ENCODE measurements at places on chromosomes 5 and 9. TPM values are rescaled to one million over a fixed set of nuclear protein-coding genes. Genes with fewer than 3 reads are reported as not detected.

The FXN gene
- total RNA-seq = 11.0 TPM

DNA sequence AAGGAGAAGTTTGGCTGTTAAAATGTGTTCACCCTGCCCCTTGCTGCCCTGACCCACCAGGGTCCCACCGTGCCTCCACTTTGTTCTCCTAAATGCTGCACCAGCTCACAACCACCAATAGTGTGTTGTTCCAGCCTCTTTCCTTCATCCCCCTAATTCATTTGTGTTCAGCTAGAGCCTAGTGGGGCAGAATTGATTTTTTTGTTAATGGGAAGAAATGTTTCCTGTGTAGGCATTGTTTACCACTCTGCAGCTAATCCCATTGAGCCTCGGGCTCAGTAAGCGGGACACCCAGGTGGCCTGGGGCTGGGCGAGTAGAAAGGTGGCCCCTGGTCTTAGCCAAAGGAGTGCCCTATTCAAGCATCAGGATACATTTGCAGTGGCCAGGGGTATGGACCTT is 127.6 kb downstream of the MVB12B start:
- no peak for DNase-seq

DNA sequence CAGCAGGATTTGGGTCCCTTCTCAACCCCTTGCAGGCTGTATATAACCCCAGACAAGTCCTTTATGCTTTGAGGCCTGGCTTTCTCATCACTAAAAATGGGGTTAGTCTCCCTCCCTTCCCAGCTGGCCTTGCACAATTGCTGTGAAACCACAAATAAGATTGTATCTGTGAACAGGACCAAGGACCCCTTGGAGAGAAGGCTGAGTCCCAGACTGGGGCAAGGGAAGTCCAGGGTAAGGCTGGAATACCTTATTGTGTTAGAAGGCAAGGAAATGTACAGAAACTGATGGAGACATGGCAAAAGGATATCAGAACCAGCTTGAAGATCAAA is 11.4 kb downstream of the MACROH2A1 start:
- DNase-seq = no peak

DNA sequence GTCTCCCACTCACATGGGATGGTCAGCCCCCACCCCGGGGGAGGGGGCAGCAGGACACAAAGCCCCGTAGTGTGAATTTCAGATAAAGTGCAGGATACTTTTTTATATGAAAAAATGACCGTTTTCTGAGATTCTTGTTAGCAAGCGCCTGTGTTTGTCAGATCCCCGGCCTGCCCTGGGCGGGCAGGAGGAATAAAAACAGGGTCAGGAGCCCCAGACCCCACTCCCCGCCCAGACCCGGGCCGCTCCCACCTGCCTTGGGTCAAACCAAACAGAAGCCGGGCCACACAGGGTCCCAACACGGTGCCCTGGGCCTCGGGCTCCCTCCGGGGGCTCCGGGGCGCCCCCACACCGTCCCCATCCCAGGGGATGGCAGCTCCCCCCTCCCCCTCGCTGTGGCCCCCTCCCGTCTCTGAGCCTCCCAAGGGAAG is 13.5 kb upstream of the NRARP start:
- no peak for DNase-seq

GRCh38 chr9:33820231-33820745 is 3.3 kb downstream of the UBE2R2 start:
- no peak for DNase-seq

GRCh38 chr9:69097923-69098593 is 62.5 kb downstream of the FXN start:
- DNase-seq = no peak

GRCh38 chr5:81136557-81136956 is 96.6 kb upstream of the CKMT2 start:
- no peak for DNase-seq

GRCh38 chr5:143105216-143105905 is 298.1 kb downstream of the NR3C1 start:
- no peak for DNase-seq

- peak; percentile 11 for DNase-seq
Measured at GRCh38 chr5:11497651-11498050, 406.6 kb downstream of the CTNND2 start.

- peak; percentile 37 for DNase-seq
Measured at GRCh38 chr9:18297056-18297841, 176.7 kb upstream of the ADAMTSL1 start.

The ST8SIA4 gene
- total RNA-seq = 0.63 TPM

DNA sequence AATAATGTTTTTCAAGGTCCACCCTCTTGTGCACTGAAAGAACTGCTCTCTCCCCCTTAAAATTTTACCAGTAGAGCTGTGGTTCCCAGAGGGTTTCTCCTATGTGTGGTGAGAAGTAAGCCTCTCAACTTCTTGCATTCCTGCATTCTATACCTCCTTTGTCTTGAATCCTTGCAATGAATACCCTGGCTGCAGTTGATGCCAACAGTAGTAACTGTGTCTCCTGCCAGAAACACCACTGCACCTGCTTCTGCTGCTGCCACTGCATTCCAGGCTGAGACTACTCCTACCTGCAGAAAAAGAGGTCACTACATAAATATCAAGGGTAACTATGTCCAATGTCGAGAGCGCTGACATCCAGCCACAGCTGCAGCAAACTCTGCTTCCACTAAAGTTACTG is 203.7 kb downstream of the TMEM167A start:
- no peak for DNase-seq

DNA sequence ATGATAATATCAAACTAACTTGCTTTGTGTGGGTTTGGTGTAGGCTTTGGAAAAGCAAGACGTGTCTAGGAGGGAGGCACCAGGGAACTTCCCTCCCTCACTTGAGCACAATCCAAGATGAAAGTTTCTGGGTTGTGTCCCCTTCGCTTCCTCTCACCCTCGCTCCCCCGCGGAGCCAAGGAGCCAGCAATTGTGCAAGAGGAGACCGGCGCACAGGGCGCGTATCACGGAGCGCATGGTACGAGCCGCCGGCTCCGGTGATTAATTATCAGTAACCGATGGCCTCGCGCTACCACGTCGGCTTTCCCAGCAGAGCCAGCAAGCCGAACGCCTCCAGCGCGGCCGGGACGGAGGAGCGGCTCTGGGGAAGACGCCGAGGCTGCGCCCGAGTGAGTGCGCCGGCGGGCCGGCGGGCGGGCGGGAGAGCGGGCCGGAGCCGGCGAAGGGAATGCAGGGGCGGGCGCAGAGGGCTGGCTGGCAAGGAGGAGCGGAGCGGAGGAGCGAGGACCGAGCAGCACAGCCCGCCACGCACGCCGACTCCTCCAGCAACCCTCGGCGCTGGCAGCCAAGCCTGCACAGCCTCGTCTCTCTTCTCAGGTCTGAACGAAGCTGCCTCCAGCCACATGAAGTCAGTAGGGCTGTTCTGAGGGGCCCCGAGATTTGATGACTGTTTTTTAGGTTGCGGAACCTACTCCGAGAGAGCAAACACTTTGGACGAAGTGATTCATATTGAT is 143.6 kb downstream of the BNC2 start:
- DNase-seq = peak; percentile 71

DNA sequence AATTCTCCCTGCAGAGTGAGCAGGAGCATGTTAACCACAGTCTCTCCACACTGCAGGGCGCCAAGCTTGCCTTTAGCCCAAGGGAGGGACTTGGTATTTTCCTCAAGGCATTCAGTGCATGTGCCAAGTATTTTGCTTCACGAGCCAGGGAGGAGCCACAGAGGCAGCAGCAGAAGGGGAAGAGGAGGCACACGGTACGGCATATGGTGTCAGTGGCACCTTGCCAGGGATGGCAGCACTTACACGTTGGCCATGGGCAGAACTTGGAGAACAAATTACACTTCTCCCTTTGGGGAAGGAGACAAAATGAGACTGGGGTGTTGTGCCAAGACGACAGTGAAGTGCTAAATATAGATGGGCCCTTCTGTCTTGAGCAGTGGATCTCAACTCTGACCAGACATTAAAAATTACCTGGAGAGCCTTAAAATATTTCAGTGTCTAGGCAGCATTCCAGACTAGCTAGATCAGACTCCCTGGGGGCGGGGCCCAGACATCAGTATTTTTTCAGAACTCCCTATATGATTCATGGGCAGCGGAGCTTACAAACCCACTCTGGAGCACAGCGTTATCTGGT is 155.8 kb downstream of the DRD1 start:
- peak; percentile 75 for DNase-seq

DNA sequence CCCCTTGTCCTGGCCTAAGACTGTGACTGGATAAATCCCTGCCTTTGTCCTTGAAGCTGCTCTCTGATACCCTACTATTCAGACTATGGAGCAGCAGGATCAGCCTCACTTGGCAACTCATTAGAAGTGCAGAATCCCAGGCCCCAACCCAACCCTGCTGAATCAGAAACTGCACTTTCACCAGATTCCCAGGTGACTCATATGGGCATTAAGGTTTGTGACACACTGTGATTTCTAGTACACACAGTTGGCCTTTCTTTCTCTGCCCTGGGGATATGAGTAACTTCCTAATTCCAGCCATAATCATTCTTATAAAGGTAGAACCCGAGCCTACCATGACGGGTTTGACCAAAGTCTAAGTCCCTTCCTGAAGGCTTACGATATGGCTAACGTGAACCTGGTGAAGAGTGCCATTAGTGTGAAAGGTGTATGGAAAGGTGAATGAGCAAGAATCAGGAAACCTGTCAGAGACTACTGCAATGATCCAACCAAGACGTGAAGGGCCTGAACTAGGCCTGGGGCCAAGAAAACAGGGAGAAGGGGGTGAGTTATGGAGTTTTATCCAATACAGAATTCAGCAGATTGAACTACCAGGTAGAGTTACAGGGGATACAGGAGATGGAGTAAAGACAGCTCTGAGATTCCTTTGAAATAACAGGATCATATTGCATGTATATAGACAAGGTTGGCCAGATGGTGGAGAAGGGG is 533.0 kb downstream of the BNC2 start:
- peak; percentile 96 for DNase-seq

GRCh38 chr5:62331921-62332320 is 25.9 kb downstream of the KIF2A start:
- DNase-seq = no peak

DNA sequence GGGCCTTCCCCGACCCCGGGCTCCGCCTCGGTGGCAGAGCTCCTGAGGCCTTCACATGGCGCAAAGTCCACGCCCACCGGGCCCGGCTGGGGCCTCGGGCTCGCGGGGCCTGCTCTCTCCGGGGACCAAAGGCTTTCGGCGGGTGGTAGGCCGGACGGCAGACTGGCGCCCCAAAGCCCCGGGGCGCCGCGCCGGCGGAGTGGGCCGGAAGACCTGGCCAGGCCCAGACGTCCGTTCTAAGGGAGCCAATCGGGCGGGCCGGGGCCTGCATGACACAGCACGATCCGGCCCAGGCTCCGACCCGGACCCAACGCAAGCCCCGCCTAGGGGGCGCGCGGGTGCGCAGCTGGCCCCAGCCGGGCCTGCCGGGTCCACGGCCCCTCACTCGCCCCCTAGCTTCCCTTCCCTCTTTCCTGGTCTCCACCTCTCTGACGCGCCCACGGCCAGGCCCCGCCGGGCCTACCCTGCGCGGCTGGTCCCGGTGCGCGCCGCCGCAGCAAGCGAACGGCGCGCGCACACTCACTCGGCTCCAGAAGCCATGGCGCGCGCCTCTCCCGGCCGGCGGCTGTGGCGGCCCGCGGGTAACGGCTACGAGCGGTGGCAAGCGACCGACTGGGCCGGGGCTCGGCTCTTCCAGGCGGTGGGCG is 488 bp downstream of the VCP start:
- DNase-seq = peak; percentile 60

- DNase-seq = no peak
Measured at GRCh38 chr5:114118511-114118910, 243.4 kb upstream of the KCNN2 start.

The PCDHB14 gene
- total RNA-seq = 0.58 TPM

- DNase-seq = no peak
Measured at GRCh38 chr9:22170990-22171670, 162.0 kb upstream of the CDKN2B start.

The PCDHAC1 gene
- 4.8 TPM for total RNA-seq

DNA sequence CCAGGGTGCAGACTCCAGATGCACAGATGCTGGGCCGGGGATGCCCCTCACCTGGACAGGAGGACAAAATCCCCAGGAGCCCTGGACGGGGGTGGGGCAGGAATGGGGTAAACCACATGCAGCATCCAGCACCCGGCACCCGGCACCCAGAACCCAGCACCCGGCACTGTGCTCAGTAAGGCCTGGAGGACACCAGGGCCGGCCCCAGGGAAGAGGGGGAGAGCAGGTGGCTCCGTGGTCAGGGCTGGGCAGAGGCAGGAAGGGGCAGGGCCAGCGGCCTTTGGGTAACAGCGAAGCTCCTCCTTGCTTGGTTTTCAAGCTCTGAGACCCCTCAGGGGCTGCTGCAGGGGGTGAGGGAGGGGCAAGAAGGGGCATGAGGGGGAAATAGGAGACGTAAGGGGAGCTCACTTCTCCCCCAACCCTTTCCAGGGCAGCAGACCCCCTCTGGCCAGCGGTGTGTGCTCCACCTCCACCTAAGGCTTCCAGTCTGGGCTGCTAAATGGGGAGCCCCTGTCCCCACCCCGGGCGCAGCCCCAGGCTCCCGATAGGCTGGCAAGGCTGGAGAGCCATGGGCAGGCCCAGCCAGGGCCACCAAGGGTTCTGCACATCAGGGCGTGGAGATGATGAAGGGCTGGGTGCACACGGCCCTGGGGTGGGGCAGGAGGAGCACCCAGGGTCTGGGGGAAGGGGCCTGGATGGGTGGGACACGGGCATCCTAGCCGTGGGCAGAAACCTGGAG is 17.8 kb upstream of the SLC6A19 start:
- DNase-seq = no peak

DNA sequence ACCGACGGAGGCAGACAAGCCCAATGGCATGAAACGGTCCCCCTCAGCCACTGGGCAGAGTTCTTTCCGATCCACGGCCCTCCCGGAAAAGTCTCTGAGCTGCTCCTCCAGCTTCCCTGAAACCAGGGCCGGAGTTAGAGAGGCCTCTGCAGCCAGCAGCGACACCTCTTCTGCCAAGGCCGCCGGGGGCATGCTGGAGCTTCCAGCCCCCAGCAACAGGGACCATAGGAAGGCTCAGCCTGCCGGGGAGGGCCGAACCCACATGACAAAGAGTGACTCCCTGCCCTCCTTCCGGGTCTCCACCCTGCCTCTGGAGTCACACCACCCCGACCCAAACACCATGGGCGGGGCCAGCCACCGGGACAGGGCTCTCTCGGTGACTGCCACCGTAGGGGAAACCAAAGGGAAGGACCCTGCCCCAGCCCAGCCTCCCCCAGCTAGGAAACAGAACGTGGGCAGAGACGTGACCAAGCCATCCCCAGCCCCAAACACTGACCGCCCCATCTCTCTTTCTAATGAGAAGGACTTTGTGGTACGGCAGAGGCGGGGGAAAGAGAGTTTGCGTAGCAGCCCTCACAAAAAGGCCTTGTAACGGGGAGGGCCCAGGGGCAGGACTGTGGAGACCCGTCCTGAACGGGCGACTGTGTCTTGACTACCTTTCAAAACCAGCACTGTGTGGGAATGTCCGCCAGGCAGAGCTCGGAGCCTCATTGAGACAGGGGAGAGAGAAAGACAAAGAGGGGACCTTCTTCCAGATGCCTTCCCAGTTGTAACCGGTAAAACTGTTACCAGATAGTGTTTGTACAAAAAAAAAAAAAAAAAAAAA is 29.9 kb downstream of the CD180 start:
- DNase-seq = peak; percentile 24

The PCA3 gene
- total RNA-seq = not detected

The FSTL4 gene
- 4.2 TPM for total RNA-seq

All from PC-3 (cell line).